ENCODE measurements at places on chromosomes 2 and 18. TPM values are rescaled to one million over a fixed set of nuclear protein-coding genes. Genes with fewer than 3 reads are reported as not detected.

GRCh38 chr2:227482638-227483340 is 10.8 kb downstream of the AGFG1 start:
- H3K4me1 ChIP-seq, result peaks cover 49% of the 10 kb centered on the region
- no peaks in the 10 kb centered on the region for H3K36me3 ChIP-seq
- H3K27me3 ChIP-seq, result no peaks in the 10 kb centered on the region
- DNase-seq, result no peak

- no peak for DNase-seq
- H3K4me1 ChIP-seq, result no peaks in the 10 kb centered on the region
- H3K27ac ChIP-seq, result no peak overlapping the region
- H3K4me3 ChIP-seq, result no peak overlapping the region
- no peaks in the 10 kb centered on the region for H3K36me3 ChIP-seq
- H3K27me3 ChIP-seq, result no peaks in the 10 kb centered on the region
These were observed 35.3 kb upstream of the PPP1CB start for GRCh38 chr2:28716265-28716865.

The SPC25 gene
- polyA plus RNA-seq, result 0.51 TPM

The IL36RN gene
- not detected for polyA plus RNA-seq

The LRP1B gene
- not detected for polyA plus RNA-seq

Data from CD4-positive, CD25-positive, alpha-beta regulatory T cell (primary cell).